ENCODE measurements at places on chromosomes 3 and 15. TPM values are rescaled to one million over a fixed set of nuclear protein-coding genes. Genes with fewer than 3 reads are reported as not detected.

- no peaks in the 10 kb centered on the region for H3K36me3 ChIP-seq
- no peak overlapping the region for H3K4me3 ChIP-seq
- H3K4me1 ChIP-seq: no peaks in the 10 kb centered on the region
- no peaks in the 10 kb centered on the region for H3K27me3 ChIP-seq
- H3K27ac ChIP-seq: no peak overlapping the region
These were observed 24.8 kb downstream of the CACNA1D start for GRCh38 chr3:53519065-53519709.

DNA sequence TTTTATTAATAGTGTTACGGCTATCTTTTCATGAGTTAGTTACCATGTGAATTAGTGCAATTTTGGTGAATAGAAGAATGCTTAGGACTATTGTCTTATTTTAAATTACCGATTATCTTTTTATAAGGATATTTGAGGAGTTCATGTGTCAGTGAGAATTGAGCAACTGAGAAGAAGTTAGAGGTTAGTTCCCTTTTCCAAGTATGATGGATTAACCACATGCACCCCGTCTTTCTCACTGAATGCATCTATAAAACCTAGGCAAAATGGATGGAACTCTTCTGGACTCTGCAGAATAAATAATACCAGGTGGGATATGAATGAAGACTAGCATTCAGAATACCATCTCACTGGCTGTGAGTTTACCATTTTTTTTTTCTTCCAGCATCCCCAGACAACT, 74.3 kb downstream of the TCF12 start:
- no peak overlapping the region for H3K27ac ChIP-seq
- H3K27me3 ChIP-seq: no peaks in the 10 kb centered on the region
- no peak for DNase-seq
- H3K36me3 ChIP-seq: peaks cover 24% of the 10 kb centered on the region
- H3K4me3 ChIP-seq: no peak overlapping the region
- peaks cover 27% of the 10 kb centered on the region for H3K4me1 ChIP-seq

GRCh38 chr15:53256457-53256856, 466.3 kb upstream of the ONECUT1 start:
- H3K27ac ChIP-seq: no peak overlapping the region
- H3K36me3 ChIP-seq: no peaks in the 10 kb centered on the region
- H3K4me1 ChIP-seq: no peaks in the 10 kb centered on the region
- no peaks in the 10 kb centered on the region for H3K27me3 ChIP-seq
- DNase-seq: no peak

GRCh38 chr15:35693286-35693685, 147.3 kb upstream of the DPH6 start:
- H3K36me3 ChIP-seq: no peaks in the 10 kb centered on the region
- H3K4me3 ChIP-seq: no peak overlapping the region
- H3K27ac ChIP-seq: no peak overlapping the region
- no peak for DNase-seq
- no peaks in the 10 kb centered on the region for H3K27me3 ChIP-seq
- no peaks in the 10 kb centered on the region for H3K4me1 ChIP-seq

DNA sequence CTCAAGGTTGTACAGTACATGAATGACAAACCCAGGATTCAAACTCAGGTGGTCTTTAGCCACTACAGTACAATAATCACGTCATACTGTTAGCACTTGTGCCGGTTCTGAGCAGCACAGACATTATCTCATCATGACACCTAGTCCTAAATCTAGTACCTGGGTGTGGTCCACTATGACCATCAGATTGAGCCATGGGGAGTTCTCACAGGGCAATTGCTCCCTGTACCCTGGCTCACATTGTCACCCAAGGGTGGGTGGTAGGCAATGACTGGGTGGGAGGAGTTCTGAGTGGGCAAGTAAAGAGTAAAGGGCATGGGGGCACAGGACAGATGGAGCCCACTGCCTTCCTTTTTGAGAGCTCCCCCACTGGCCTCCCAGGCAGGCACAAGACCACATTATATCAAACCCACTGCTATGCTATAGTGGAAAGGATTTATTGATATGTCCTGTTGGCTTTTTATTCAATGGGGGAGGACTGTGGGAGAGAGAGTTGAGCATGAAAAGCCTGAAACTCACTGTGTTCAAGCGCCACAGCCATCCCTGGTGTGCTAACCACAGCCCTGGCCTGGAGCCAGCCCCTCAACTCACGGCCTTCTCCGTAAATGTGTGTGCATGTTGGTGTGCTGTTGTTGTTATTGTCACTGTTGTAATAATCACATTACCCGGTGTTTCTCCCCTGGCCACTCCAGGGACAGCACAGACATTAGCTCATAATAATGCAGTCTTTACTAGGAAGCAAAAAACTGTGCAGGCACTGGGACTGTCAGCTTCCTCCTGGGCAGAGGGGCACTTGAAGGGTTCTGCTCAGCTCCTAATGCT, 27.3 kb downstream of the ADCY5 start:
- no peaks in the 10 kb centered on the region for H3K4me1 ChIP-seq
- no peaks in the 10 kb centered on the region for H3K27me3 ChIP-seq
- H3K27ac ChIP-seq: no peak overlapping the region
- H3K4me3 ChIP-seq: no peak overlapping the region

DNA sequence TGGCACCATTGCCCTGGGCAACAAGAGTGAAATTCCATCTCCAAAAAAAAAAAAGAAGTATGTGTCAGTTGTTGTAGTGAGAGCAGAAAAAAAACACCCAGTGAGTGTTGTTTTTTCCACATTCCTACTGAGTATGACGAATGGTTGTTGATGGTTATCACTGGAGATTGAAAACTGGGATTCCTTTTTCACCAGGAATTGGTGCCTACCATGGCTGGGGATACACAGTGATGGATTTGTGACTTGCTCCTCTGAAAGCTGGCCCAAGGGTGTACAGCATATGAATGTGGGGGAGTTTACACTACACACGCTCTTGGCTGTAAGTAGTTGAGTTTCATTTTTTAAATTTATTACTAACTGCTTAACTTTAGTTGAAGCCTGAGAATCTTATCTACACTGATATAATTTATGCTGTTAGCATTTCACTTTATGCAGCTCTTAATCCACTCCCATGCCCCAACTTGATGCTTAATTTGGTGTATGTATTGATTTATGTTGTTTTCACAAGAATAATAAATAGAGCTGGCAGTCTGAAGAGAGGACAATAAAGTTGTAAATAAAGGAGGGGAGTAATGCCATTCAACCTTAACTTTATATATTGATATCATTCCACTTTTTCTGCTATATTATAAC, 56.0 kb upstream of the MME start:
- H3K27me3 ChIP-seq: no peaks in the 10 kb centered on the region
- H3K4me1 ChIP-seq: no peaks in the 10 kb centered on the region
- no peaks in the 10 kb centered on the region for H3K36me3 ChIP-seq
- H3K27ac ChIP-seq: no peak overlapping the region

DNA sequence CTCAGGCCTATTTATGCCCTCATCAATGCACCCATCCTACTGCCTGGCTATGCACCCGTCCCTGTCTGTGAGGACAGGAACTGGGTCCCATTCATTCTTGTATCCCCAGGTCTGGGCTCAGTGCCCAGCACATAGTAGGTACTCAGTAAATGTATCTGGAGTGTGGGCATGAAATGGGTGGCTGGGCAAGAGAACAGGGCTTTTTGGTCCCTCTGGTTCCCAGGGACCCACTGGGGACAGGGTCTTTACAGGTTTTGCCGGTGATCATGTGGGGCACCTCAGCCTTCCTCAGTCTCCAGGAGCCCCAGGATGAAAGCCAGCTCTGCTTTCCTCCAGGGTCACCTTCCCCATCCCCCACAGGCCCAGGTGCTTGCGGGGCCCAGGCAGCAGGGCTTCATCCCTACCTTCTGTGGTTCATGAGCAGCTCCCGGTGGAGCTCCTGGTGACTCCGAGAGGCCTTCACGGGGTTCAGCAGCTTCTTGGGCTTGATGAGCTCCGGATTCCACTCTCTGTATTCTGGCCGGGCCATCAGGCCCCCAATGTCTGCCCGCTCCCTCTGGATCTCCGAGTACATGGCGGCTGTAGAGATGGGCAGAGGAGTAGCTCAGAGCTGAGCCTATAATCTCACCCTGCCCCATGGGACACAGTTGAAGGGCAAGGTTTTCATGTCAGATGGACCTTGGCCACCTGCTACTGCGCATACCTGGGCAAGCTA, 7.7 kb downstream of the FAM107A start:
- DNase-seq: no peak
- no peaks in the 10 kb centered on the region for H3K36me3 ChIP-seq
- H3K27ac ChIP-seq: no peak overlapping the region
- H3K4me3 ChIP-seq: no peak overlapping the region
- no peaks in the 10 kb centered on the region for H3K27me3 ChIP-seq

DNA sequence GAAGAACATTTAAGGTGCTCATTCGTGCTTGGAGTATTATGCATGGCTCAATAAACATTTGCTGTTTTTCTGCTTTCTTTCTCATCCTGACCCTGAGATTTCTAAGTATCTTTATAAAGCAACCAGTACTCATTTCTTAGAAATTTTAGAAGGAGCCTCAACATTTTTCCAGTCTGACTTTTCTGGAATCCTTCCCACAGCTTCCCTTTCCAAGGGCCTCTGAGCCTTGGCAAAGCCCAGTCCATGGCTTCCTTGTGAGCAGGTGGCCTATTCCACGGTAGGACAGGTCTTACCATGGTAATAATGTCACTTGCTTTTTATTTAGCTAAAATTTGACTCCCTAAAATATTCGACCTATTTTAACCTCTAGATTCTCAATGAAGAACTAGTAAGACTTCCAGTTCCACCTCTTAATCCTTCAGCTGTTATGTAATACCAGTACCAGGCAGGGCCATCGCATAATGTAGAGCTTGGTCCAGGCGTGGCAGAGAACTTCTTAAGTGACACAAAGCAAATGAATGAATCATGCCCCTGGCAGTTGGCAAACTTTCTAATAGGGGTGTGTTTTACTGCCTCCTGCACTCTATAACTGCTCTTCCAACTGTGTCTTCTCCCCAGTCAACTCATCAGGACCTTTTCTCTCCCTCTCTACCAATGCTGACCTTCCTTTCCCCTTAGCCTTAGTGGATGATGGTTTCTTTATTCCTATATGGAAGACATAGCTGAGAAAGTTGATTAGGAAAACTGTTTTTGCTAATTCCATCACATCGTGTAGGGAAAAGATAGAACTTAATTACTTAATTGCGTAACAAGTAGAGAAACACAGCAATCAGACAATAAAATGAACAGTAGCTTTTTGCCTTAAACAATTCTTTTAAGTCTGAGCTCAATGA, 894 bp upstream of the TM4SF4 start:
- no peak overlapping the region for H3K27ac ChIP-seq
- H3K4me1 ChIP-seq: no peaks in the 10 kb centered on the region
- no peak for DNase-seq
- H3K36me3 ChIP-seq: no peaks in the 10 kb centered on the region
- H3K27me3 ChIP-seq: no peaks in the 10 kb centered on the region

GRCh38 chr3:42829083-42829627, 19.9 kb downstream of the ACKR2 start:
- H3K4me3 ChIP-seq: no peak overlapping the region
- no peaks in the 10 kb centered on the region for H3K4me1 ChIP-seq
- no peak overlapping the region for H3K27ac ChIP-seq
- no peaks in the 10 kb centered on the region for H3K36me3 ChIP-seq
- DNase-seq: no peak
- H3K27me3 ChIP-seq: 0 out of 2 replicates have a peak, but pooled peaks cover 3% of the 10 kb centered on the region

DNA sequence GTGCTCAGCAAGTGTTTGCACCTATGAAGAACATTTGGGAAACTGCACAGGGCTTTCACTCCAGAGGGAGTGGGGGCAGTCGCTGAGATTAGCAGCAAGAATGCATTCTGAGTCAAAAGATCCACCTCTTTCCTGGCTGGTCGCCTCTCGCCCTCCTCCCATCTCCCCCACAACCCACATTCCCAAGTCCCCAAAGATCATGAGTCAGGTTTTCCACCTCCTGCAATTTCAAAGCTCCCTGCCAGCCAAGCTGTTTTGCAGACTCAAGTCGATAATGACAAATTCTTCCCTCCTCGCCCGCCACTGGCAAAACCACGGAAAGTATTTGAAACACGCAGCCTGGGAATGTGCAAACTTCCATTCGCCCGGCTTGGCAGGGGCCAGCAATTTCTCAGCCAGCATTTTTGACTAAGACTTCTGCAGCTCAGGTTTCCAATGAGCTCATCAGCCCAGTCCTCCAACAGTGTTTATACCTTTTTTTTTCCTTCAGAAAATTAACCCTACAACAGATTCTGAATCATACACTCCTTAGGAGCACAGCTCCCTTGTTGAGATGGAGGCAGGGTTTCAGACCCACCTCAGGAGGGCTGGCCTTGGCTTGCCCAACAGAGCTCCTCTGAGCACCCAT, 181.4 kb downstream of the SMAD6 start:
- H3K27me3 ChIP-seq: no peaks in the 10 kb centered on the region
- no peak for DNase-seq
- H3K36me3 ChIP-seq: no peaks in the 10 kb centered on the region
- peaks cover 25% of the 10 kb centered on the region for H3K4me1 ChIP-seq

DNA sequence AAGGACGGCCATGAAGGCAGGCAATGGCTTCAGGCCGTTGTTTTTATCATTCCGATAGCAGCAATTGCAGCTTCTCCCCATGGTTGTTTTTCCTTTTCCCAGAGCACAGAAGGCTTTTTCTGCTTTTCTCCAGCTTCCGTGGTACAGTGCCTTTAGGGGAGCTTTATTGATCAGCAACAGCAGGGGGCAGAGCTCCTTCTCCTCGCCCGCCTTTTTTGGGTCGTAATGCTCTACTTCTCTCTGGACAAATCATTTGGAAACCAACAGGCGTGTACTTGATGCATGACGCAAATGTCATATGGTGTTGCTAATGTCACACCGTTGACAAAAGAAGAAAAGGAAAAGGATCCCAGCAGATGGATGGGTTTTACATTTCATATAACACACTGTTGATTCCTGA, 79.7 kb upstream of the SNRK start:
- no peak overlapping the region for H3K27ac ChIP-seq
- H3K27me3 ChIP-seq: no peaks in the 10 kb centered on the region
- no peak overlapping the region for H3K4me3 ChIP-seq
- no peak for DNase-seq
- H3K4me1 ChIP-seq: no peaks in the 10 kb centered on the region

GRCh38 chr3:89690646-89691045, 583.2 kb downstream of the EPHA3 start:
- no peak overlapping the region for H3K27ac ChIP-seq
- H3K4me3 ChIP-seq: no peak overlapping the region
- no peaks in the 10 kb centered on the region for H3K27me3 ChIP-seq
- no peaks in the 10 kb centered on the region for H3K36me3 ChIP-seq

GRCh38 chr3:63400246-63400860, 122.2 kb downstream of the SYNPR start:
- DNase-seq: no peak
- H3K36me3 ChIP-seq: no peaks in the 10 kb centered on the region
- H3K4me3 ChIP-seq: no peak overlapping the region
- no peak overlapping the region for H3K27ac ChIP-seq
- H3K27me3 ChIP-seq: no peaks in the 10 kb centered on the region

DNA sequence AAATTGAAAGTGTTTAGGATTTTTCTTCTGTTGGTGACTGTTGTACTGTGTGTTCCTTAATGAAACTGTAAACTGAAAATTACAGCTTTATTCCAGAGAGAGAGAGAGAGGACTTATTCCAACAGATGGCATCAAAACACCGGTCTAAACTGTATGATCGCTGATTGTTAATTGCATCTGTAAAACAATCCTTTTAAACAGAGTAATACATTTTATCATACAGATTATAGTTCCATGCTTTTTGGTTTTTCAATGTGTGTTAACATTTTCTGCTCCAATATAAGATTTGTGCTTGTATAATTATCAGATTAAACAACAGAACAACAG, 289.7 kb upstream of the DNAJC19 start:
- no peak overlapping the region for H3K4me3 ChIP-seq
- no peak overlapping the region for H3K27ac ChIP-seq
- H3K4me1 ChIP-seq: no peaks in the 10 kb centered on the region
- no peaks in the 10 kb centered on the region for H3K36me3 ChIP-seq
- DNase-seq: no peak

HYAL3 gene
- 17.2 TPM for total RNA-seq

KBTBD8 gene
- total RNA-seq: 79.9 TPM

GPR27 gene
- total RNA-seq: not detected

NR2E3 gene
- total RNA-seq: not detected

BNC1 gene
- total RNA-seq: not detected

Data from Karpas-422 (cell line).